ENCODE measurements at places on chromosomes 12 and 14.

- DNase-seq: no peak
These were observed 57.5 kb downstream of the KIF26A start for GRCh38 chr14:104195878-104196277.

DNA sequence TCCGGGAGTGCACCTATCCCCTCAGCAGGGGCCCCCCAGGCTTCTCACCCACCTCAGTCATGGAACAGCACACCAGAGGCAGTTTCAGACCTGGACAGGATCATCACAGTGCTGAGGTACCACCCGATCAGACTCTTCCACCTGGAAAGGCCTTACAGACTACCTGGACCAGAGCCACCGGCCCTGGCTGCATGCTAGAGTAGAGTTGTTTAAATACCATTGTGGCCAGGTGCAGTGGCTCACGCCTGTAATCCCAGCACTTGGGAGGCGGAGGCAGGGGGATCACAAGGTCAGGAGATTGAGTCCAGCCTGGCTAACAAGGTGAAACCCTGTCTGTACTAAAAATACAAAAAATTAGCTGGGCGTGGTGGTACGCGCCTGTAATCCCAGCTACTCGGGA is 61.5 kb downstream of the TSPAN11 start:
- no peak for DNase-seq

DNA sequence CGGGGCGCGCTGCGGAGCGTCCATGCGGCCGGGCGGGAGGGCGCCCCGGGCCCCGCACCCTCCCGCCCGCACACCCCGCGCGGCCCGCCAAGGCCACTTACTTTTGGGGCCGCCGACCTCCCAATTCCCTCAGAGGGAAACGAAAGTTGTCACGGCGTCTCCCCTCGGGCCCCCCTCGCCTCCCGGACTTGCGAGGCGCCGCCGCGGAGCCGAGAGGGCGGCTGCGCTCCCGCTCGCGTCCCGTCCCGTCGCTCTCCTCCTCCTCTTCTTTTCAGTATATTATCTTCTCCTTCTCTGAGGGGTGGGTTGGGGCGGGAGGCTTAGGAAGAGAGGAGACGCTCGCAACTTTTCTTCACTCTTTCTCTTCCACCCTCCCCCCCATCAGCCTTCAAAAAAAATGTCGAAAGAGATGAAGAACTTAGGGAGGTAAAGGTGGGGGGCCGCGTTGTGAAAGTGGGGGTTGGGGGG is 613 bp downstream of the DUSP16 start:
- peak; percentile 11 for DNase-seq

DNA sequence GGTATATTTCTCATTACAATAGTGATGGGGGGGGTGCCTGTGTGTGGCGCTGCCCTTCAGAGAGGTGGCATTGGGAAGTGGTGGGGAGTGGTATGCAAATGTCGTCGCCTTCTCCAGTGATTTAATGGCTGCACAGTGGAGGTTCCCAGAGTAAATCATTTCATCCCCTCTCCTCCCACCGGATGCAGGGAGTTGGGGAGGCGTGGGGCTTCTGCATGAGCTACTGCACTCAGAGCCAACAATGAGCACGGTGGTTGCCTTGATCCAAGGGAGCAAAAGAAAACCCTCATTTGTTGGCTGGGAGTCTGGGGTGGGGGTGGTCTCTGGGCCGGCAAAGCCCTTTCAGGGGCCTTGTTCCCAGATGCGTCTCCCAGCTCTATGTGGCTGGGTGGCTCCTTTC is 124.3 kb downstream of the AACS start:
- no peak for DNase-seq

DNA sequence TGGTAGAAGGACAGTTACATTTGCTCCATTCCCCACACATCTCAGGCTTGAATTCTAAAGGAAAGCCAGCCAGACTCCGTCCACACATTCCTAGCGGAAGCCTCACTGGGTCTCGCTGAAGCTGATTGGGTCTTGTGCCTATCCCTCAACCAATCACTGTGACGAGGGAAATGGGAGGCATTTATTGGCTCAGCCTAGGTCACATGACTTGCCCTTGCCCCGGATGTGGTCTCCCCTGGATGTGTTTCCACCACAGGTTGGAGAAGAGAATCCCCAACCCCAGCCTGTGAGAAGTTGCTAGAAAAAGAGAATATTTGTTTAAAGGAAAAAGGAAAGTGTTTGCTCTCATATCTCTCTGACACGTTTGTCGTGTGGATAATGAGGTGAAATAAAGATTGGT is 93.4 kb downstream of the C12orf75 start:
- DNase-seq: no peak

GRCh38 chr14:76236172-76237130 is 84.7 kb downstream of the GPATCH2L start:
- DNase-seq: no peak

DNA sequence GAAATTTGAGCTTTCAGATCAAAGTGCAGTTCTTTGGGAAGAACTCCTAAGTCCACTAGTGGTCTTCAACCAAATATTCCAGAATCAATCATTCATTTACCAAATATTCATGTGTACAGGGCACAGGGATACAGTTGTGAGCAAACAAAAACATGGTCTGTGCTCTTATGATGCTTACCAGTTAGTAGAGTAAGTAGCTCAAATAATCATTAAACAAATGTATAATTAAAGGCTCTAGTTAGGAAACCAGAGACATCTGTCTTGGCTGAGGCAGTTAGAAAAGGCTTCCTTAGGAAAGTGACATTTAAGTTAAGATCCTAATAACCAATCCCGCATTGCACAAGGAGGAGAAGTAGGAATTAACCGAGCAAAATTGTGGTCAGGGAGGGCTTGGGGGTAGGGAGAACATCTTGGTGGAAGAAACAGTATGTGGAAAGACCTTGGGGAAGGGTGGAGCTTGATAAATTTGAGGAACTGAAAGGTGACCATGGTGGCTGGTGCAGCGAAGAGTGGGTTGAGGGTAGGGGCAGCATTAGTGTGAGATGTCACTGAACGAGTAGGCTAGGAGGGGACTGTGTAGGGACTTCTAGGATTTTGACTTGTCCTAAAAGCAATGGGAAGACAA is 40.0 kb downstream of the PEBP1 start:
- DNase-seq: no peak

DNA sequence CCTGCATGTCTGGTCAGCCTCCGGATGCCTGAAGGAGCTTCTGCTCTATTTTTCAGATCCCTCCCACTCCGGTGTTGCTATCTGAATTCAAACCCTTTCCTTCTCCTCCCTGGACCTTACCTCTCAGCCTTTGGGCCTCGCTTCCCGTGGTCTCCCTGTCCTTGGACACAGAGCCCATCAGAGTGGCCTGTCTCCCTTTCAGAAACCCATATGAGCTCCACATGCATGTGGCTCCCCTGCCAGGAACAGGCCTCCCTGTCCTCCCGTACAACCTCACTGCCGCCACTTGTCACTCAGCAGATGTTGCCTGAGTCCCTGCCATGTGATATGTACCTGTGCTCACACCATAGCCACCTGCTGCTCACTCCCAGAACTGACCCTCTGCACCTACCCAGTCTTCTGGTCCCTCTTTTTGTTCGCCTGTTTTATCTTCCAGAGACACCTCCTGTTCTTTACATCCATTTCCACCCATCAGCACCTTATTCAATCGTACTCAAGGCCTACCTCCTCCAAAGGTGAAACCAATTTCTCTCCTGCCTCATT is 182.5 kb downstream of the ZFP36L1 start:
- no peak for DNase-seq

DNA sequence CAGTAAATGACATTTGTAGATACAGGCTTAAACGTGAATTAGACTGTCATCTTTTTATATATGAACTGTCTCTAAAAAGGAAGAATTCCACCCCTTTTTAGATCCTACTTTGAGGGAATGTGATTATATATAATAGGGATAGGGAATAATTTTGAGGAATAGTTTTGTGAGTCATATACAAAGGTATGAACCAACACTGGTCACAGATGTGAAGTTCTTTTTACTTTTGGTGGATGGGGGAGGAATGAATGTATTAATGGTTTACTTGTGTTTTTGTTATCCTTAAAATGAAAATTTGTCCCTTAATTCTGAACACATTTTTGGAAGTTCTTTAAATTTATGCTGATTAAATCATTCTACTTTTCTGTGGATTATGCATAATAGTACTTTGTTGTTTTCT is 30.4 kb downstream of the FRS2 start:
- DNase-seq: no peak

GRCh38 chr14:88029500-88029899 is 24.6 kb downstream of the GPR65 start:
- no peak for DNase-seq

- no peak for DNase-seq
These were observed 86.5 kb upstream of the SLC38A2 start for GRCh38 chr12:46459111-46459510.

- DNase-seq: no peak
These were observed 44.3 kb downstream of the NCOR2 start for GRCh38 chr12:124523071-124523470.

- DNase-seq: no peak
These were observed 211.3 kb upstream of the KRR1 start for GRCh38 chr12:75722714-75723200.

DNA sequence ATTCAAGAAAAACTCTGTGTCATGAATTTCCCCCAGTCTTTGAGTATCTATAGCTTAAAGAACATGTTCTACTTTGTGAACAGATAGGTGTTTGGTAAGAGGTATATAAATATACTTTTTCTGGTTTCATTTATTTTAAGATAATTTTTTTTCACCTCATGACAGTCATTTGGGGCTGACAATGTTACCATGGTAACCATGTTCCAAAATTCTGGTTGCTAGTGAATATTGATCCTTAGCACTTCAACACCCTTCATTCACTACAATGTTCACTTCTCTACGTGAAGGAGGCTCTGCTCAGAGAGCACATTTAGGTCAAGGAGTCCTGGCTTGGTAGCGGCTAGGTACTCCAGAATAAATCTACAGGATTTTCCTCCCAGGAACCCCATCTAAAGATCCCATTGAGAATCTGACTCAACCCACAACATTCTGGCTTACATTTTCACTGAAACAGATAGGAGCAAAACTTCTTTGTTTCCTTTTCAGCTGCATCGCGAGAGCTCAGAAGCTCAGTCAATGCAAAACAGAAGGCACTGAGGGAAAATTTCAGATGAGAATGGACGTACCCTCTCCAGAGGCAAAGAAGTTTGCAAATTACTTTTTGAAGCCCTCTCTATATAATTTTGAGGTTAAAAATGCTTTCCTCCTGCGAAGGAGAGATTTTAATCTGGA is 93.6 kb downstream of the ARF6 start:
- DNase-seq: no peak

DNA sequence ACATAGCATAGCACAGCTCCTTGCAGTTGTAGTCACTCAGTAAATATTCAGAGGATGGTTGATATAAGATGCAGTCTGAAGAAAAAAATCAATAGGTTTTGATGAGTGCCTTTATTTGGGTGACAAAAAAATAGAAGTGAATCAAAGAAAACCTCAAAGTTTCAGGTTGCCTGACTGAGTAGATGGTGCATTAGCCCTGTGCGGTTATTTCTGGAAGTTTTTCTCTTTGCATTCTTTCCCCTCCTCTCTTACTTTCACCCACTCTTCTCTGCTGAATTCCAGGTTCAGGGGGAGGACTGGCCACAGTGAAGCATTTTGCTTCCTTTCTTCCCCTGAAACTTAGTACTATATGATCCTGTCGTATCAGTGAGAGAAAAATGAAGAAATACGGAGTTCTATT is 28.6 kb downstream of the TRHDE start:
- no peak for DNase-seq

DNA sequence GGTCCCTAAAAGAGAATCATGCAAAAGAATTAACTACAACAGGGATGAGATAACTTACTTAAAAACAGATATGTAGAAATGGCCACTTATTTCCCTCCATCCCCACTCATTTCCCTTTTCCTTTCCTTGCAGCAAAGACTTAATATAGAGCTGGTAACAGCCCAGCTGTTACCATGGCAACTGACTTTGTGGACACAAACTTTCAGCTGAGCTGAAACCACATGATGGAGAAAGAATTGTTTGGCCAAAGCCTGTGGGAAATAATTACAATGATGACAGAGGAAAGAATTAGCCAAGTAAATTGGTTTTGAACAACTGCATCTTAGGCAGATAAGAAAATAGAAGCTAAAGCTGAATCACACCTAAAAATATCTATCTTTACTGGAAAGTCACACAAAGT is 364.9 kb downstream of the GALC start:
- no peak for DNase-seq

DNA sequence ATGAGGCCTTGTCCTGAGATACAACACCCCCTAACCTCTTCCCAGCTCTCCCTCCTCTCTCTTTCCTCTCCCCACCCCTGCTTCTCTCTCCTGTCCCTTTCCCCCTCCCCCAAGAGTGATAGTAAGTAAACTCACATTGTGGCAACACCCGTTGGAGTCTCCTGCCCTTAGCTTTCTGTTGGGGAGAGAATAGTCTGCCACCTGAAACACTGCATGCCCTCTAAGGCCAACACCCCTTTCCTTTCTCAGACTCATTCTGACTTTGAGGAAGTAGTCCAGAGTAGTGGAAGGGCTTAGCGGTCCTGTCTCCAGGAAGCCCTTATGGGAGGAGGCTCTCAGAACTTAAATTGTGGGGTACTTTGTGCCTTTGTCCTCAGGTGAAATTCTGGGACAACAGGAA is 95.2 kb downstream of the PRKCH start:
- DNase-seq: no peak

- no peak for DNase-seq
These were observed 54.2 kb upstream of the CERS5 start for GRCh38 chr12:50221228-50222008.

DNA sequence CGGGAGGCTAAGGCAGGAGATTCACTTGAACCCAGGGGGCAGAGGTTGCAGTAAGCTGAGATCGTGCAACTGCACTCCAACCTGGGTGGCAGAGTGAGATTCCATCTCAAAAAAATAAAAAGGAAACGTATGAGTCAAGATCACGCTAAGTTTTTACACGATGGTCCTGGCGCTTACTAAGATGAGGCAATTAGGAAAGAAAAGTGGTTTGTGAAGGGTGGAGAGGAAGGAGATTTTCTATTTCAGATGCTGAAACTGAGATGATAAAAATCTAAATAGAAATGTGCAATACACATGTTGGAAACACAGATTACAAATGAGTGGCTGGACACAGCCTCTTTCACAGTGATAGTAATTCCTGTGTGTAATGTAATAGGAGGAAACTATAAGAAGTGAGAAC is 63.2 kb downstream of the KDM5A start:
- DNase-seq: no peak

Measured in stimulated activated CD4-positive, alpha-beta T cell treated with anti-CD3 and anti-CD28 coated beads, Interleukin-4, amount 100 ng/mL, for 4 hours (primary cell).